ENCODE measurements at places on chromosomes 6 and 20. TPM values are rescaled to one million over a fixed set of nuclear protein-coding genes. Genes with fewer than 3 reads are reported as not detected.

DNA sequence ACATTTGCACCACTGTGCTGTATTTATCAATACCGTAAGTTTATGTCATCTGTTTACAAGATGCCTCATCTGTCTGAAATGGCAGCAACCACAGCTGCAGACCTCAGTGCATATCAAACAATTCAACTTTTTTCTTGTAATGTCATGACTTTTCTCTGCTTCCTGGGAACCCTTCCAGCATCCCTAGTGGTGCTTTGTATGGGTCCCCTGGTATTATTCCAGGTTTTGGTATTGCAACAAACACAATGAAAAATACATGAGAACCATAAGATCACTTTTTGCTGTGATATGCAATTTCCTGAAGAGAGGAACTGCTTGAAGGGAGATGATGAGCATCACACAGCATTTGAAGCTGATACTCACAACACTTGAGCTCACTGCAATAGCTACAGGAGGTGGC is 12.0 kb upstream of the TXNDC5 start:
- no peak for DNase-seq

GRCh38 chr6:20991910-20992309 is 457.7 kb downstream of the CDKAL1 start:
- DNase-seq, result no peak

DNA sequence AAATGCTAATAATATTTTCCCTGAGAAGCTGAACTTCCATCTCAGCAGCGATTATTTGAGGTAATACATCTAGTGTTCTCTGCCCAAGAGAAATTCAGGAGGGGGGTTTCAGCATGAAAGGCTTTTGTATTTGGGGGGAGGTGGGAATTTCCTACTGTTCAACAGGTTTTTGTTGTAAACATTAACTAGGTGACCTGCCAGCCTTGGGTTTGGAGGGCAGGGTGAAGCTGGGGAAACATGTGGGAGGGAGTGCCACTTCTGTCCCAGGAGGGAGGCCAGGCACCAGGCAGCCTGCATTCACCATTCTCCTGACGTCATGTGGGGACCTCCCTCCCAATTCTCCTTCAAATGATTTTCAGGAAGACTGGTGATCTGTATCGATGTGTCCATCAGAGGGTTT is 37.7 kb upstream of the PKHD1 start:
- no peak for DNase-seq

DNA sequence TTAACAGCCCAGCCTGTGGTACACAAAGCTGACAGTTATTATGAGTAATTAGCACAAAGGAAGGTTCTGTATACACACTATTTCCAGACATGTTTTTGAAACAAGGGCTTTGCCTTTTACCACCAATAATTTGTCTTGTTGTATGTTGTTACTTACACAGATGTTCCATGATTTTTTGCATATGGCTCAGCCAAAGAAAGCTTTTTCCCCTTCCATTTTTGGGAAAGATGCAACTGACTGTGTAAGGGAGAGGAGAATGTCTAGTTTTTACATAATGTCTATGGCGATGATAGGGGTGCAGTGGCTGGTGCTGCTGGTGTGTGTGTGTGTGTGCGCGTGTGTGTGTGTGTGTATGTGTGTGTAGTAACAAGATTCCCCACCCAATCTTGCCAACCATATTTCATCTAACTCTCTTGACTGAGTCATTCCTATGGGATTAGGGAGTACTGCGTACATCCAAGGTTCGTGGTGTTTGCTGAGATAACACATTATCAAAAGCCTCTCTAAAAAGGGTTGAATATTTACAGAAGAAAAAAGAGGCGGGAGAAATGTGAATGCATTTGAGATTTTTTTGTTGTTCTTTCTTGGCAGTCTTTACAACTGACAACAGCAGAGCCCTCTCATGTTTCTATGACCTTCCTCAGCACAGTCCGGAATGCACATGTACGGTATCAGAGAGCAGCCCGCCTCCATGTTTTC is 192.2 kb downstream of the GMPR start:
- no peak for DNase-seq

GRCh38 chr20:44035924-44036323 is 121.3 kb downstream of the TOX2 start:
- no peak for DNase-seq

- DNase-seq, result peak; percentile 46
Observed at GRCh38 chr6:89433252-89434149, 549 bp downstream of the ANKRD6 start.

- no peak for DNase-seq
Observed at GRCh38 chr6:163707387-163708355, 293.2 kb downstream of the QKI start.

GRCh38 chr6:147716434-147716833 is 207.9 kb downstream of the SAMD5 start:
- DNase-seq, result no peak

DNA sequence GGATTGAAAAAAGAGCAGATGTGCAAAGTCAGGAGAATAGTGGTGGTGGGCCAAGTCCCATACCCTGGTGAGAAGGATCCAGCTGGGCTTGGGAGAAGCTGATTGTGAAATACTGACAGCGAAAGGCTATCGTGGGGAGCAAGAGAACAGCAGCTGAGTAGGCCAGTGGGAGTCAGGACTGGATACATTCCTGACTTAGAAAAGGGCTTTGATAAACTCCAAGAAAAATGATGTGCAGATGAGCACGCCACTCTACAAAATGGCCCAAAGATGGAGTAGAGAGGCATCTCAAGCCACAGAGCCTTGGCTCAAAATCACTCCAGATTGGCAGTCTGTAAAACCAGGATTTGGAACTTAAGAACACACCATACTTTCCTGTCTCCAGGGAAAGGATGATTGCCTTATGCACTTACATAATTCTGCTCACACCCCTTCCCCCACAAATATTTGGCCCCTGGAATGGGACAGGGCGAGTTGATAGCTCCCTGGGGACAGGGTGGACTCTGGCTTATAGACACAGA is 578.7 kb downstream of the MAFB start:
- DNase-seq, result no peak

GRCh38 chr6:51213811-51214210 is 395.1 kb downstream of the TFAP2B start:
- DNase-seq, result no peak

GRCh38 chr6:41581381-41581991 is 35.3 kb downstream of the FOXP4 start:
- no peak for DNase-seq

GRCh38 chr20:2700913-2701620 is 8.5 kb downstream of the EBF4 start:
- no peak for DNase-seq

DNA sequence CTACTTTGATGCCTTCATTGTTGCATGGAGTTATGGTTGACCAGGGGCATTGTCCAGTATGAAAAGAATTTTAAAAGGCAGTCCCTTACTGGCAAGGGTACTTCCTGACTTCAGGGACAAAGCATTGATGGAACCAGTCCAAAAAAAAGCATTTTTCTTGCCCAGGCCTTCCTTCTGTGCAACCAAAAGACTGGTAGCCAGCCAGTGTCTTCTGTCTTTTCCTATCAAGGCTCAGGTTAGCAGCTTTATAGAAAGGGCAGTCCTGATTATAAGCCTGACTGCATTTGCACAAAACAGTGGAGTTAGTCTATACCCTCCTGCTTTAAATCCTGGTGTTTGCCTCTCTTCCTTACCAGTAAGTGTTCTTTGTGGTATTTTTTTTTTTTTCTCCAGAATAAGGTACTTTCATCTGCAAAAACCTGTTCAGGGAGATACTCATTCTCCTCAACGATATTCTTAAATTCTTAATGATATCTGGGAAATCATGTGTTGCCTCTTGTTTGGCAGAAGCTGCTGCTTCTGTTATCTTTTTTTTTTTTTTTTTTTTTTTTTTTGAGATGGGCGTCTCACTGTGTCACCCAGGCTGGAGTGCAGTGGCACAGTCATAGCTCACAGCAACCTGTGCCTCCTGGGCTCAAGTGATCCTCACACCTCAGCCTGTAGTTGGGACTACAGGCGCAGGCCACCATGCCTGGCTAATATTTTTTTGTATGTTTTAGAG is 33.9 kb downstream of the SCAF8 start:
- DNase-seq, result no peak

GRCh38 chr6:158633127-158633526 is 11.4 kb downstream of the DYNLT1 start:
- DNase-seq, result no peak

Gene CRISP2
- 0.05 TPM for total RNA-seq

Gene FAM162B
- 2.5 TPM for total RNA-seq

Gene BANF2
- 0.14 TPM for total RNA-seq

Gene NKX2-4
- total RNA-seq, result not detected

Gene ULBP2
- 0.66 TPM for total RNA-seq

Gene VNN1
- total RNA-seq, result 0.33 TPM

Gene TGM6
- total RNA-seq, result not detected

Gene TGM3
- 0.28 TPM for total RNA-seq

Gene TNXB
- 2.1 TPM for total RNA-seq

Gene GSTA2
- 0.14 TPM for total RNA-seq
